Large intestine (tissue), 12 donors: ENCODE measurements at places on chromosomes 11 and 22. TPM values are rescaled to one million over a fixed set of nuclear protein-coding genes. Genes with fewer than 3 reads are reported as not detected.
A peak's percentile ranks its signal among the peaks of the same experiment; 100 is the strongest.

The ISX gene
- 74.1 TPM for polyA plus RNA-seq

The OR52E8 gene
- polyA plus RNA-seq: not detected

The PDE2A gene
- polyA plus RNA-seq: 15.1 TPM

The SLC37A4 gene
- polyA plus RNA-seq: 192 TPM

The TBX1 gene
- polyA plus RNA-seq: 2.4 TPM

The MRPL40 gene
- 30.8 TPM for polyA plus RNA-seq

DNA sequence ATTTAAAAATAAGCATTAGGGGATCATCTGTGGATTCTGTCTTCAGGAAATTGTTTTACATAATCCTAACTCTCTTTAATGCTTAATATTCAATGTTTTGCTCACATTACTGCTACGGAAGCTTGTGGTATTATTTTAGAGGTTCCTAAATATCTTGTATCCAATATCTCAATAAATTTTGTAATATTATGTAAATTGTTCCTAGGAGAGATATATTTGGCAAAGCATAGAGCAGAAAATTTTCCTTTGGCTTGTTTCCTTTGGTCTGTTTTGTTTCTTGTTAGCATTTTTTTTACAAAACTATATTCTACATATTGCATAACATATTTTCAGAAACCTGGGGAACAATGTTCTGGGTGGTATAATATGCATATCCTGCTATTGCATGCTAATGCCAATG lies 144.8 kb downstream of the GRIA4 start:
- DNase-seq: no peak

DNA sequence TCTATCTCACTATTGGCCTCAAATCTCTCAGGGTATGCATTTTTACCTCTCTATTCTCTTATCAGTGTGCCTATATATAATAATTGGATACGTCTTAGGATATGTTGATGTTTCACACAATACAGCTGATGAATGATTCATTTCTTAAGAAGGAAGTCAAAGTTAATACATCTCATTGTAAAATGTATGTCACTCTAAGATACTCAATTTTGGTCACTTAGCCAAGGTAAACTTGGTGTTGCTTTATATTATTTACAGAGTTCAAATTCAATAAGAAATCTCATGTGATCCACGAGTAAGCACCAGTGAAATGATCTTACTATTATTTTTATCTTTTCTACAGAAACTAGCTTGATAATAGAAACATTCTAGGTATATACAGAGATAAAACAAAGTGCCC lies 1266.5 kb downstream of the JRKL start:
- DNase-seq: no peak

DNA sequence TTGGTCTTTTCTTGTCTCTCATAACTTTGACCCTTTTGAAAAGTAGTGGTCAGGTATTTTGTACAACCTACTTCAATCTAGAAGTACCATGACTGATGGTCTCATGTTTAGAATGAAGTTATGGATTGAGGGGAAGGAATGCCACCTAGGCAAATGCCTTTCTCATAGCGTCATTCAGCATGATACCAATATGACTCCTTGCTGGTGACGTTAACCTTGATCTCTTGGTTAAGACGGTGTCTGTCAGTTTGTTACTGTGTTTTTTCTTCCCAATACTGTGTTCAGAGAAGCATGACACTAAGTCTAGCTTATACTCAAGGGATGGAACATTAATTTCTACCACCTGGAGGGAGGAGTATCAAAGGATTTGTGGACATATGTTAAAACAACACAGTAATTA lies 130.9 kb downstream of the KIF18A start:
- no peak for DNase-seq

DNA sequence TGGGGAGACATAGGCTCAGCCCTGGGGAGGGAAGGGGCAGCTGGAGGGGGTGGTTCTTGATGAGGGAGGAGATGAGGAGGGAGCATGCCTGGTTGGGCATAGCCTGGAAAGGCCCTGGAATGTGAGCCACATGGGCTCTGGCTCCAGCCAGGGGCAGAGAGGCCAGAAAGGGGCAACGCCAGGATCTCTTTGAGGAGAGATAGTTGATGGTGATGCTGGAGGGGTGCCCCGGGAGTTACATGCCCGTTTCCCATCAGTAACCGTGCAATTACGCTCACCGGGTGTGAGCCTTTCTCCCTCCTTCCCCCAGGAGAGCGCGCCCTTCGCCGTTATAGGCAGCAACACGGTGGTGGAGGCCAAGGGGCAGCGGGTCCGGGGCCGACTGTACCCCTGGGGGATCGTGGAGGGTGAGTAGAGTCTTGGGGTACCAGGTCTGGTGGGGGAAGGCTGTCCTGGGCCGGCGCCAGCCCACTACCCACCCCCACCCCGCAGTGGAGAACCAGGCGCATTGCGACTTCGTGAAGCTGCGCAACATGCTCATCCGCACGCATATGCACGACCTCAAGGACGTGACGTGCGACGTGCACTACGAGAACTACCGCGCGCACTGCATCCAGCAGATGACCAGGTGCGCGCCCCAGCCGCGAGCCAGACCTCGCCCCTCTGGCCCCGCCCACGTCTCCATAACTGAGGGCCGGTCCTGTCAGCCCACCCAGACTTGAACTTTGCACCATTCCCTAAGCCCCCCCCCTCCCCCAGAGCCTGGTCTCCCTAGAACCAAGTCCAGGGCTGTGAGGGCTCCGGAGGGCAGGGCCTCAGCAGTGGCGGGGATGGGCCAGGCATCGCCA lies 1.8 kb upstream of the GP1BB start:
- DNase-seq: no peak

DNA sequence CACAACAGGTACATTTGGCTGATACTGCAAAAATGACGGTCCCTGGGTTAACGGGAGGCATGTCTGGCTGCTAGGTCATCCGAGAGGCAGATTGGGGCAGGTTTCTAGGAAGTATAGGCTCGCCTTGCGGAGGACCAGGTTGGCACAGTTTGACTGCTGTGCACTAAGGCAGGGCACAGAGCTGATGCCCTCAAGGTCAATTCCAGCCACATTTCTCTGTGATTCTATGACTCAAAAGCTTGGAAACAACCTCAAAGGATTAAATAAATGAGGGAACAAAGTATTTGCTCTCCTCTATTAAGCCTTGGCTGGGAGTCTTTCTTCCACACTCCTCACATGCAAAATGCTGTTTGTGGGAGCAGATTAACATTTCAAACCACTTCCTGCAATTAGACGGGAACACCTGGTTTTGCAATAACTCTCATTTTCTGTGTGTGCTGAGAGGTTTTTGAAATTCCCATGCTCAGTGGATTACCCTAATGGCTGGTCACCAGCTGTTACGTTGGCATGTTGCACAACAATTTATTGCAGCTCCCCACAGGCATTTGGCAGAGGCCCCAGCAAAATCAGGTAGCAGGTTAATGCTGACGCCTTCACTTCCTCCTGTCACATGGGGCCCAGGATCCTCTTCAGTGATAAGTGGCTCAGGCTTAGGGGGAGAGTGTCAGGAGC lies 61.0 kb upstream of the PLET1 start:
- peak; percentile 96 for DNase-seq

DNA sequence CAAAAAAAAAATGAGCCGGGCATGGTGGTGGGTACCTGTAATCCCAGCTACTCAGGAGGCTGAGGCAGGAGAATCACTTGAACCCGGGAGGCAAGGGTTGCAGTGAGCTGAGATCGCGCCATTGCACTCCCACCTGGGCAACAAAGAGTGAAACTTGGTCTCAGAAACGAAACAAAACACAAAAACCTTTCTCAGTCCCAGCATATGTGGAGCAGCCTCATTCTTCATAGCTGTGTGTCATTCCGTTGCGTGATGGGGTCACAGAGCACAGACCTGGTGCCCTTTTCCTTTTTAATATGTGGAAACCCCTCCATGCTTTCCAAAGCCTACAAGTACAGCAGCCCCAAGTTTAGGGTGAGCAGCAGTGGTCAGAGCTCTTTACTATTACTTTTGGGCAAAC lies 13.7 kb downstream of the PEX26 start:
- no peak for DNase-seq

GRCh38 chr11:34454308-34455032 lies 15.7 kb downstream of the CAT start:
- no peak for DNase-seq

DNA sequence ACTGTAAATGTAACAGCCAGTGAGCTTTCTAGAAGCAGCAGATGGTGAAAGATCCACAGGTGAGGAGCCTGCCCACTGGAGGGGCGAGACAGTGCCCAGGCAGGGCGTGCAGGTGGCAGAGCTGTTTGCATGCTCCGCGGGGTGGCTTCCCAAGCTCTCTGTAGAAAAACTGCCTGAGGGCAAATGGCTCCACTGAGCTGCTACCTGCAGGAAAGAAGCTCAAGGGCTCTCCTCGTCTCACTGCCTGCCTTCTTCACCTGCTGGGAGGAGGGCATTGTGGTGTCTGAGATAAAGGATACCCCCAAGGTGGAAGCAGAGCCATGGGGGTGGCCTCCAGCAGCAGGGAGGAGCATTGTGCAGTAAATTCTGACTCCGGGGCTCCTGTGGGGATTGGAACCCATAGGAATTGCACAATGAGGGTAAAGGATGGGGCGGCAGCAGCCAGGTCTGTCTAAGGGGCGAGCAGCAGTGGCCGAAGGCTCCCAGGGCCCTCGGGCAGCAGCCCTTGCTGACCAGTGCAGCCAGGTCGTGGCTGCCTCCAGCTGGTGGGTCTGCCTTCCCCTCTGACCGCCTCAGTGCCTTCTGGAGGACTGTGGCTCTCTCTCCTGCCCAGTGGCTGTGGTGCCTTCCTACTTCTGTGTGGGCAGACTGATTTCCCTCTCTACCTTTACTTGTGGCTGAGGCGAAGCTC lies 28.0 kb upstream of the CABP7 start:
- no peak for DNase-seq

- no peak for DNase-seq
Measured at GRCh38 chr11:94309757-94310156, 5.4 kb downstream of the IZUMO1R start.

DNA sequence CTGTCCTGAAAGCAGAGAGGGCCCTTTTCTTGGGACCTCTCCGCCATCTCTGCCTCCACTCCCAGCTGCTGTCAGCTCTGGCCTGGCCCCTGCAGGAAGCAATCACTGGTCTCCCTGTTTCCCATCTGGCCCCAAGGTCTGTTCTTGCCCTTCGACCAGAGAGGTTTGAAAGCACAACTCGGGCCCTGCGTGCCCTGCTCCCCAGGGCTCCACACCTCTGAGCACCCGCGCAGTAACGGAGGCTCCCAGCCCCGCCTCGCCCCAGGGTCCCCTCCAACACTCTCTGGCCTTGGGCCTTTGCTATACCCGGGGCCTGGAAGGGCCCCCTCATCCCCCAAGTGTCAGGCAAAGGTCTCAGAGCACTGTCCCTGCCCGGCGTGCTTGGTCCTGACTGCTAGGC lies 7.8 kb upstream of the CD81 start:
- no peak for DNase-seq

- DNase-seq: peak; percentile 72
Measured at GRCh38 chr11:118938491-118939403, 13.0 kb upstream of the BCL9L start.

DNA sequence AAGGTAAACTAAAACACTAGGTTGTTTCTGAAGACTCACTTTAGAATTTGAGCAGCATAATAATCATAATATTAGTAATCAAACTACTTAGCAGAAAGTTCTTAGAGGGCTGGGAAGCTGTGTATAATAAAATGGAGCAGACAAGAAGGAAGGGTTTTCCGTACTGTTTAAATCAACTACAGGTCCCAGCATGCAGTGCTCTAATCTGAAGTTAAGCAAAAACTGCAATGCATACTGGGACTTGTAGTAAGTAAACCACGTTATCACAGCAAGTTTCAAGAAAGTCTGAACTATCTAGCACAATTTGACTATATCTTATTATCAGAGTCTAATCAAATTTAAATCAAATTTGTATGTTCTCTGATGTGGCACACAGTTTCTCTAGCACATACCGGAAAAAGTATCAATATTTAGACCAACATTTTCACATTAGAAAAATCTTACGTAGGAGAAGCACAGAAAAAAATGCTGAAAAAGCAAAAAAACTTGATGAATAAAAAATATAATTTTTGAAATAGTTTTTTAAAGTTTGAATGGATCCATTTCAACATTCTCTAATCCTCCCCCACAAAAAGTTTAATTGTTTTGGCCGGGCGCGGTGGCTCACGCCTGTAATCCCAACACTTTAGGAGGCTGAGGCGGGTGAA lies 8.2 kb downstream of the PHF21A start:
- peak; percentile 77 for DNase-seq

GRCh38 chr22:28674121-28674563 lies 5.5 kb downstream of the TTC28 start:
- DNase-seq: no peak

GRCh38 chr11:35272391-35272902 lies 133.5 kb downstream of the CD44 start:
- no peak for DNase-seq

- DNase-seq: no peak
Measured at GRCh38 chr22:48449466-48450187, 1378.0 kb downstream of the BRD1 start.

- no peak for DNase-seq
Measured at GRCh38 chr11:34493926-34494595, 19.5 kb downstream of the ELF5 start.

DNA sequence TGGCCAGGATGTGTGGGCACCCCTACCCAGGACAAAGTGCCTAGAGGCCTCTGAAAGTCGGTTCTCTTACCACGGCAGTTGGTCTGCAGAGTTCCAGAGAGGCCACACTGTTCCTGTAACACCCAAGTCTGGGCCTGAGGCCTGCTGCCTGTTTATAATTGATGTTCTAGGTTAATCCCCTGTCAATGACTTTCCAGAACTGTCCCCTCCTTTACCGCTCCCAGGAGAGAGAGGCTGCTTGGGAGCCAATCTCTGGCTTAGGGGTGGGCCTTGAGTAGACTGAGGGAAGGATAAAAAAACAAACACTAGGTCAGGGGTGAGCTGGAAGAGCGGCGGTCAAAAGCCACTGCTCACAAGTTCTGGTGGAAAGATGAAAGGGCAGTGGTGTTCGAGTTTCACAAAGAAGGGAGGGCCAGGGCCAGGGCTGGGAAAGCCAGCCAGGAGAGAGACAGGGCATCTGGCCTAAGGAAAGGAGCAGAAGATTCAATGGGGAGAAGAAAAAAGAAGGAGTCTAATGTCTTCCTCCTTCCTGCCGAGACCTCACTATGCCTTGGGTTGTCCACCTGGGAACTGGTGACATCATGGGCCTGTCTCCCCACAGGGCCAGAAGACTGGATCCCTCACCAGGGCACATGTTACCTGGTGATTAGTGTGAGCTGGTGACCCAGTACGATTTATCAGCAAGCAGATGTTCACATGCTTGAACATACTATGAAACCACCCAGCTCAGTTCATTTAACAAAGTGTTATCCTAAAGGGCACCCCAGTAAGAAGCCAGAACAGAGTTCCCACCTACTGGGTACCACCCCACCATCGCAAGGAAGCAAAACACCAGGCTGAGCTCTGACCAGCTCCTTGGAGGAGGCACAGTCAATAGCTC lies 50.2 kb downstream of the PC start:
- no peak for DNase-seq
